ENCODE measurements at places on chromosomes 1 and 21.

- DNase-seq = no peak
Measured at GRCh38 chr1:239547987-239548386, 161.6 kb downstream of the CHRM3 start.

DNA sequence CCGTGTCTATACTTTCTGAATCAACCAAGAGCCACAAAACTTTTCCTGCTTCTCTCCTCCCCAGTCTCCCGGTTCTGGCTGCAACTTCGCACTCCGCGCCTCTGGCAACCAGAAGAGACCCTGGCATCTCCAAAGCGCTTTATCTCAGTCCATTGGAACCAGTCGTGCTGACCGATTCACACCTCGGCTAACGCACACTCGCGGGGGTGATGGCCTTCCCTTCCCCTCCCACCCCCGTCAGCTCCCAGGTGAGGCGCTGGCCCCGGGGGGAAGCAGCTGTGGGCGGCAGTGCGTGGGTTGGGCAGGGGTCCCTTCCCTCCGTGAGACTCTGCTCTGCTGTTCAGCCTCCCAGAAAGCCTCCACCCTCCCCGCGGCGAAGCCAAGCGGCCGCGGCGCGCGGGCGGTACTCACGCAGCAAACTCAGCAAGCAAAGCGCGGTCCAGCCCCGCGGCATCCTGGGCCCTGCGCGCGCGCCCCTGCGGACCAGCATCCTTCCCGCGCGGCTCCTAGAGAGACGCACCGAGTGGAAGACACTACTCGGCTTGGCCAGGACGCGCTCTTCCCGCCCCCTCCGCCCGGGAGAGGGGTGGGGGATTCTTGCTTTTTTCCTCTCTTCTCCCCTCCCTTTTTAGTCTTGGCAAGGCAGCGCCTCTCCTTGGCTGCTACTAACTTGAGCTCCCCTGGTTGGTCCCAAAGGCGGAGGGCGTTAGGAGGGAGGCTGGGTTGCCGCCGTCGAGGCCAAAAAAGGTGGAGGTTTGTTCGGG lies at the start of gene CD34:
CD34 (minus strand) TSS at position 535 of the 764 bp plus-strand sequence; CDS start at position 490, 45 bp downstream.
- peak; percentile 34 for DNase-seq

DNA sequence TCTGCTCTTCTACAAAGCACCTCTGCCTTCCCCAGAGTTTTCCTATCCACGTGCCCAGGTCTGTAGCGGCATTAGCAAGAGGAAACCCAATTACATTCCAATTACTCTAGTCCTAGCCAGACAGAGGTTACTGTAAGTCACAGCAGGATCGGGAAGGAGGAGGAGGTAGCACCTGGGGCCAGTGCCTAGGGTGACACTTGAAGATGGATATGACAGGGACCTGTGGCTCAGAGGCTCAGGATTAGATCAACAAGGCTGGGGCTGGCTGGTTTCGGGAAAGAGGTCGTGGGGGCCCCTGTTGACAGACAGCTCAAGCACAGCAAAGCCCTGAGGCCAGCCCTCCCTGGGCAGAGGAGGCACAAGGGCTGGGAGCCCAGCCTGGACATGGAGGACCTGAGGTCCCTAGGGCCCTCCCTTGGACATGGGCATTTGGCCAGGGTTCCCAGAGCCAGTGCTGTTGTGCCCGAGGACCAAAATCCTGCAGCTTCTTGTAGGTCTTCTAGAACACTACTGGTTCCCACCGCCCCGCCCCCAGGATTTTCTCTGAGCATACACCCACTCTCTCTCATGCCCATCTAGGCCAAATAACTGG lies 3.0 kb upstream of the HCRTR1 start:
- DNase-seq = no peak

DNA sequence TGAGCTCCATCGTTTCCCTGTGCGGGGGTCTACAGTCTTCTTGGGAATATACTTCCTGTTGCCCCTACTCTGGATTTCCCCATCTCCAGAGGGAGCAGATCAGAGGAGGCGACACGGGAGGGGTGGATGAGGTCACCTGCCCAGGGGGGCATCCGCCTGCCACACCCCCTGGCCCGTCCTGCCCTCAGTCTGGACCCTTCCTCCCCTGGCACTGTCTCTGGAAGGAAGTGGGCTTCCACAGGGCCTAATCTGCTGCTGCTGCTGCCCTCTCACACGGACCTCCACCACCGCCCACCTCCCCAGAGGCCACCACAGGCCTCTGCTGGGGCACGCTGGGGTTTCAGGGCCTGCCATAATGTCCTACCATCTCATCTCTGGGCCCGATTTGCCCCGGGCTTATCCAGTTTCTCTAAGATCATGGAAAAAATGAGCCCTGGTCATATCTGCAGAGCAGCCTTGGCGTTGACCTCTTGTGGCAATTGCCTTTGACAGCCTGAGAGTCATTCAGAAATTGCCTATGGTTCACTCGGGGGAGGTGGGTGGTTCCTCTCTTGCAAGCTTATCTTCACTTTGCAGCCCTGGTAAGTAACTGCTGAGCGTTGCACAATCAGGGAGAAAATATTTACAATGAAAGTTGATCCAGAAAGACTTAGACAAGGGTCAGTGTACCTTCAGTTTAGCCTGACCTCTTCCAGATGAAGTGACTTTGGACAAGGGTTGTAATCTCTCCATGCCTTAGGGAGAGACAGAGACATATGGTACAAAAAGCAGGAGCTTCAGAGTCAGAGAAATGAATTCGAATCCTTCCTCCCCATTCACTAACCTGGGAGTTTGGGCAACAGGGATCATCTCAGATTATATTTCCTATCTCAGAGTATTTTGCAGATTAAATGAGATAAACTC lies 252.4 kb downstream of the TOMM20 start:
- peak; percentile 29 for DNase-seq

- DNase-seq = peak; percentile 47
Measured at GRCh38 chr1:200279810-200280411, 129.9 kb downstream of the ZNF281 start.

- DNase-seq = no peak
Measured at GRCh38 chr1:194485432-194485831, 1299.0 kb upstream of the B3GALT2 start.

GRCh38 chr1:92194511-92194910 lies 23.2 kb upstream of the C1orf146 start:
- no peak for DNase-seq

Measured in AG08396 (cell line).